ENCODE measurements at places on chromosomes 16 and 17.

DNA sequence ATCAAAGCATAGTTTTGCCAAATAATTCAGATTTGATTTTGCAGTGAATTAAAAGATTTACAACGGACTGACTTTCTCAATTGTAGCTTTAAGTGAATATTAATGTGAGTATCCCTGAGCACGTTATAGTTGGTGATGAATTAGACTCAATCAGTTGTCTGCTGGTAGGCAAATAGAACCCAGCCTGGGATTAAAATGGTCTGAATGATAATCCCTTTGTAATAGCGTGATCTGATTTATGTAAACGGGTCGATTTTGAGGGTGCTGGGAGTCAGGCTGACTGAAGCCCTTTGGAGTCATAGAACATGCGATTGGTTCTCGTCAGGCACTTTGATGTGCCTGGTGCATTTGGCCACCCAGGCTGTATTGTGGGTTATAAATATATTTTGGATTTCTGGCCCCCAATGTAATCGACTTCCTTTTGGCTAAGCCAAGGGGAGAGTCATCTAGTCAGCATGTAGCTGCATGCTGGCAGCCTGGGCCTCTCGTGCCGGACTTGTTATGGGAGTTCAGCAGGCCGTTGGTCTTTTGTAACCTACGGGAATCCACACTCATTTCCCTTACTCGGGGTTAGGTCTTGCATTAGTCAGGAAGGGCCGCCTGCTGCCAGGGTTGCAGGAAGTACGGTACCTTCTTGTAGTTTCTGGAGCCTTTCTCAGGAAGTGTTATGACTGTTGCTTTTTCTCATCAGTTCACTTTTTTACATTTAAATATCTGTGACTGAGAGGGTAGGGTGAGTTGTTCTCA lies 5.4 kb downstream of the PGS1 start:
- DNase-seq = peak; percentile 93

DNA sequence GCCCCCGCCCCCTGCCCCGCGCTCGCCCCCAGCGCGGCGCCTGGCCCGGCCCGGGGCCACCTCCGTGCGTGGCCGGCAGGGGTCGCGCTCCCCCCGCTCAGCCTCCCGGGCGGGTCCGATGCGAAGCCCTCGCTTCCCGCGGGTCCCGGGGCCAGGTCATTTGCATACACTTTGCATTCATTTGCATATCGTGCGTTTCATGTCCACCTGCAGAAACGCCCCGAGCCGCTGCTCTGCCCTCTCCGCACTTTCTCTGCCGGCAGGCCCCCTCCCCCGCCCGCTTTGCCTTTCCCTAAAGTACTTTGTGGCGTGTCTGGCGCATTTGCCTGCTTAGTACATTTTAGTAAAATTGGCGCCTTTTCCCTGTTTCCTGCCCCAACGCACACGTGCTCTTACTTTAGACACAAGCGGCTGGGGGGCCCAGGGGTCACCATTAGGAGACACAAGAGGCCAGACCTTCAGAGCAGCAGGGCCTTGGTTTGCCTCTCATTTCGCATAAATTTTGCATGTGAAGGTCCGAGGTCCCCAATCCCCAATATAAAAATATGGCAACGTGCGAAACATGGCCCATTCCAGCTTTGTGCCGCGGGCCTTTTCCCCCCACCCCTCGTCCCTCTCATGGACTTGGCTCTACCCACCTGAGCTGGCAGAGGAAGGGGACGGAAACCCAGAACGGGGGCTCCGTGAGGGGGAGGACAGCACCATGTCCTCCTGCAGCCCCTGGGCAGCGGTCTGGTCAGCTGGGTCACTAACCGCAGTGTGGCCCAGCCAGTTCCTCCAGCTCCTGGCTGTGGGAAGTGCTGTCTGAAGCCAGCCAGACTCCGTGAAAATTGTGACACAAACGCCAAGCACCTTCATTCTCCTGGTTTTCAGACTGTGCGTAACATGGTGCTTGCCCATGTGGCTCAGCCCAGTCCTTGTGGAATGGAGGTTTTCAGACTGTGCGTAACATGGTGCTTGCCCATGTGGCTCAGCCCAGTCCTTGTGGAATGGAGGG lies 34.8 kb downstream of the CBFA2T3 start:
- DNase-seq = no peak

DNA sequence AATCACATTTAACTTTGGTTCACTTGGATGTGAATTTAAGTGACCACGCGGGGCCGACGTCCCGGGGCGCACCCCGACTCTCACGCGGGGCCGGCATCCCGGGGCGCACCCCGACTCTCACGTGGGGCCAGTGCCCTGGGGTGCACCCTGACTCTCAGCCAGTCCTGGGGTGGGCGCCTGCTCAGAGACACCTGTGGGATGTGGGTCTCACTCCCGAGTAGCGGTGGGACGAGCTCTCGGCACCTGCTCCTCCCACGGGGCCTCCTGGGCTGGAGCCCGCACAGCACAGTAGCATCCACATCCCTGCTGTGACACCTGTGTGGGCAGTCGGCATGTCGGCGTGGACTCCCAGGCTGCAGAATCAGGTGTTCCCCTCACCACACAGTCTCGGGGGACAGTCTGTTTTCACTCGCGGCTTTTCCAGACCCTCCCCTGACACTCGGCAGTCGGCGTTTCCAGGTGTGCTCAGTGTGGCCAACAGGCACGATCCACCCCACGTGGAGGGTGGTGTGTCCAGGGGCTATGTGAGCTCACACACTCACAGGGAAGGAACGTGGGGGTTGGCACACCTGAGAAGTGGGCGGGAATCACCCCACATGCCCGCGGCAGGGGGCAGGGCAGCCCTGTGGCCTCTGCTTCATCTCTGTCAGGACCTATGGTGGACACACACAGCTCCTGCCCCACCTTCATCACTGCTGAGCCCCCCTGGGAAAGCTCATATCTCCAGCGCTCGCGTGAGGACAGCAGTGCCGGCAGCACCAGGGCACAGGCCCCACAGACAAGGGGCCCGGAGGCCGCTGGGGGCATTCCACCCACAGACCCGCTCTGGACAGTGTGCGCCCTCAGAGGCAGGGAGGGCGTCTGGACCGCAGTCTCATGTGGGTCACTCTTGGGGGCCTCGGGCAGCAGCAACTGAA lies 51.8 kb downstream of the LMF1 start:
- no peak for DNase-seq

DNA sequence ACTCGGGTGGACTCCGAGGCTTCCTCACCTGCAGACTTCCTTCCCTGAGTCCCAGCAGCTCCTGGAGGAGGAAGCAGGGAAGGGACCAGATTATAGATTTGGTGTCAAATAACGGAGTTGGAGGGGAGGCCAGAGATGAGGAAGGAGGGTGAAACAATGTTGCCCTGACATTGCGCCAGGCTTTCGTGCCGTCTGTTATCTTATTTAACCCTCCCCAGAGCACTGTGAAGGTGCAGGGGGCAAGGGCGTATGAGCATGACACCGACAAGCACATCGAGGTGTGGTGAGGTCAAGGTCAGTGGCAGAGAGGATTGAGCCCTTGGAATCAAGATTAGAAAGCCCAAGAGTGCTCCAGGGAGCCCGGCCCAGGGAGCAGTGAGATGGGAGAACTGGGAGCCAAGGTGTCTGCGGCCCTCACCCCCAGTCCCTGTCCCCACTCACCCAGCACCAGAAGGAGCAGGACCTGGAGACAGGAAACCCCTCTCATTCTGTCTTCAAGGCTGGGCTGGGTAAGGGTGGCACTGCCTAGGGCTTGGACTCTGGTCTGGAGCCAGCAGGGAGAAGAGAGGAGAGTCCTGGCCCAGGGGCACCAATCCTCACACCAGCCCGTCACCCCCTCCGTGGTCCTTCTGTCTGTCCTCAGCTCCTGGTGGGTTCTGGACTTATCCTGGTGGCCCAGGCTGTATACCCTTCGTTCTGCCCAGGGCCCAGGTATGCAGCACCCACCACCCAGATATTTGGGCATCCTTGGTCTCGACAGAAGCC lies 1.1 kb downstream of the PRSS33 start:
- no peak for DNase-seq

Data from lower leg skin (tissue), 4 donors.